ENCODE measurements at places on chromosomes 1 and 21. TPM values are rescaled to one million over a fixed set of nuclear protein-coding genes. Genes with fewer than 3 reads are reported as not detected.

DNA sequence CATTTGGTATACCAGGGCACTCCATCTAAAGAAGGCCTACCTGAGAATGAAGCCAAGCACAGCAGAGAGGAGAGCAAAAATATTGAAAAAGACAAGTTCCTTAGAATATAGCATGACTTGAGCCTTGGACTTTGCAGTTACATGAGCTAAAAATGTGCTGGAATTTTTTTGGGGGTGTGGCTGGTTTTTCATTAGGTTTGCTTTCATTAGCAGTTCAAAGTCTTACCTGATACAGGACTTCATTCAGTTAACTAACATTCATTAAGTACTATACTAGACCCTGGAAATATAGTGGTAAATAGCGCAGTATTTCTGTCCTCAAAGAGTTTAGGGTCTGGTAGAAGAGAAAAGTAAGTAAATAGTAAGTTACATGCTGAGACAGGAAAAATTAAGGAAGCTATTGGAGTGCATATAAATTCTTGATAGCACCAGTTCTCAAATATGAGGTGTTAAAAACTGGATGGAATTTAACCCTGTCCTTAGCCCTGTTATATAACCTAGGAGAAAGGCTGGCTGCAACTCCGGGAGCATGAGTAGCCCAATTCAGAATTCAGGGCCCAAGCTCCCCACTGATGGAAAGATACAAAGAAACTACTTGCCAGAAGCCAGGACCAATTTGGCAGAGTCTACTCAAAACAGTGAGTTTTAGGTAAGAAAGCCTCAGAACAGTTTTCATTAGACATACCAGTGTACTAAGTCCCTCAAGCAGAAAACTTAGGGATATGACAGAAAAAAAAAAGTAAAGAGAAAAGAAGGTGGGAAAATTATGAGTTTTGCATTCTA, 3.1 kb upstream of the DOCK7 start:
- DNase-seq: no peak

DNA sequence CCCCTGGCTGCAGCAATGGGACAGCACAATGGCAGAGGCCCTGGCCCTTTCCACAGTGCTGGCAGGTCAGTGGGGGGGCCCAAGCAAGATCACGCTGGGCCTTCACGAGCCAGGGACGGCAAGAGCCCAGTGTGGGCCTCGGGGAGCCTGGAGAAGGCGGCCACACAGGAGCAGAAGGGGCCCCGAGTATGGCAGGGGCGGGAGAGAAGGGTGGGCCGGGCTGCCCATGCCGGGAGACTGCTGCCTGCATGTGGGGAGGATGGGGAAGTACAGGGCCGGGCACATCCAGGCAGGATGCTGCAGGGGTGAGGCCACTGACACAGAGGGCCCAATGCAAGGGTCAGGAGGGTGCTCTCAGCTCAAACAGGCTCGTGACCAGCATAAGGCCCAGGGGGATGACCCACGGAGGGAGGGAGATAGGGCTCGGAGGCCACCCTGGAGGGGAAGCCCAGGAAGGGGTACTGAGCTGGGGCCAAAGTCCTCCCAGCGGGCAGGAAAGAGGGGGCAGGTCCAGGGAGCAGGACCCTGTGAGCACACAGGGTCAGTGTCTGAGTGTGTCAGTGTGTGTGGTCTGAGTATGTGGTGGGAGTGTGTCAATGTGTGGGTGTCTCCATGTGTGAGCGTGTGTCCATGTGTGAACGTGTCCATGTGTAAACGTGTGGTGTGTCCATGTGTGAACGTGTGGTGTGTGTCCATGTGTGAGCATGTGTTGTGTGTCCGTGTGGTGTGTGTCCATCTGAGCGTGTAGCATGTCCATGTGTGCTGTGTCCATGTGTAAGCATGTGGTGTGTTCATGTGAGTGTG, 13.1 kb downstream of the SLC19A1 start:
- no peak for DNase-seq

- DNase-seq: no peak
These were observed 83.1 kb upstream of the S1PR1 start for GRCh38 chr1:101153692-101154091.

- DNase-seq: no peak
These were observed 1708.5 kb downstream of the BRINP3 start for GRCh38 chr1:188769181-188769580.

SERTAD4 gene
- 0.64 TPM for polyA plus RNA-seq

GFI1 gene
- 0.13 TPM for polyA plus RNA-seq

ANKRD13C gene
- 8.8 TPM for polyA plus RNA-seq

GRCh38 chr1:155170806-155171205, 2.3 kb downstream of the KRTCAP2 start:
- DNase-seq: no peak

DNA sequence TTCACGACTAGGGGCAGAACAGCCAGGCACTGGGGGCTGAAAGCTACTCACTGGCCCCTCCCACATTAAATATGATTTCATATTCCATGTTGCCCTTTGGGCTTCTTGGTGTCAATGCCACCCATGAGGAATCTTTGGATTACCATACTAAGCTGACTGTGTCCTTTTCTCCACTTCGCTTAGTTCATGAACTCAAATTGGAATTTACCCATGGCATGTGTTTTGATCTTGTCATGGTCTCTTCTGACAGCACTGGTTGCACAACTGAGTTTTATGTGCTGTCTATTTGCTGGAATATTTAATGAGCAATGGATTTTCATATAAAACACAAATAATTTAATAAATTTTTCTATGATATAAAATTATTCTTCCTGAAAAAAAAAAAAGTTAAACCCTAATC, 59.2 kb downstream of the SERBP1 start:
- DNase-seq: no peak

DNA sequence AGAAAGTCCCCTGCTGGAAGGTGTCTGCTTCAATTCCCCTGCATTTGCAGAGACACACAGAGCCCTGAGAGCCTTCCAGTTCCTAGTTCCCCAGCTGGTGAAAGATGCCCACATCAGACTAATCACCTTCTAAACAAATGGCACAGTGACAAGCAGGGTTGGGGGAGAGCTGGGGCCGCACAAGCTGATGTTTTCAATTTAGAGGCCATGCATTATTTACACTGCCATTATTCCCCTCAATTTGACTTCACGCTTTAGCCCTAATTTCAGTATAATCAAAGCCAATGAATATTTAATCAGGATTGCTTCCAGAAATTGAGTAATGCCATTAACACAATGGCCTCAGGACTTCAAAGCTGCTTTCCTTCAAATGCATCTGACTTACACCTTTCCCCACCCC, 81.5 kb downstream of the BEND5 start:
- DNase-seq: no peak

- DNase-seq: no peak
These were observed 18.1 kb downstream of the RSBN1 start for GRCh38 chr1:113793878-113794834.

GRCh38 chr1:58573705-58574591, 3.1 kb downstream of the TACSTD2 start:
- no peak for DNase-seq

- DNase-seq: no peak
These were observed 65.1 kb upstream of the ATP1B1 start for GRCh38 chr1:169041366-169041765.

- no peak for DNase-seq
These were observed 49.4 kb downstream of the H3-3A start for GRCh38 chr1:226111883-226112261.
